ENCODE measurements at places on chromosomes 2 and 18. TPM values are rescaled to one million over a fixed set of nuclear protein-coding genes. Genes with fewer than 3 reads are reported as not detected.

RGPD3 gene
- total RNA-seq = 0.12 TPM

GRCh38 chr2:74072565-74072964 lies 75.1 kb downstream of the BOLA3 start:
- no peak for DNase-seq

- DNase-seq = peak; percentile 42
Measured at GRCh38 chr2:26652361-26653041, 11.3 kb upstream of the CIB4 start.

GRCh38 chr2:1004398-1004797 lies 53.7 kb downstream of the SNTG2 start:
- no peak for DNase-seq

DNA sequence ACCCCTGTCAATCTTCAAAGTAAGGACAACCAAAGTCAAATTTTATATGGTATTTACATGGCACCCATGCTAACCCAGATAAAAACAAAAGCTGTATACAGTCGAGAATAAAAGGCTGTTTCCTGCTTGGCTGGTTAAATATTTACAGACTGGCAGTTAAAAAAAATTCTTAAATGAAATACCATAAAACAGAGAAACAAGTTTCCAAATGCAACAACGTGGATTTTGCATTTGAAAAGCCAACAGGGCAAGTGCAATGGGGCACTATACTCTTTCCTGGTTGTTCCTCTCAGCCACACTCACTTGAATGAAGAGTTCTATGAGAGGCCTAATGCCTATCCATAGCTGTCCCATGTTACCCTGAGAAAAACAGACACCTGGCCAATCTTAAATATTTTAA lies 6.1 kb upstream of the NR4A2 start:
- DNase-seq = no peak

DNA sequence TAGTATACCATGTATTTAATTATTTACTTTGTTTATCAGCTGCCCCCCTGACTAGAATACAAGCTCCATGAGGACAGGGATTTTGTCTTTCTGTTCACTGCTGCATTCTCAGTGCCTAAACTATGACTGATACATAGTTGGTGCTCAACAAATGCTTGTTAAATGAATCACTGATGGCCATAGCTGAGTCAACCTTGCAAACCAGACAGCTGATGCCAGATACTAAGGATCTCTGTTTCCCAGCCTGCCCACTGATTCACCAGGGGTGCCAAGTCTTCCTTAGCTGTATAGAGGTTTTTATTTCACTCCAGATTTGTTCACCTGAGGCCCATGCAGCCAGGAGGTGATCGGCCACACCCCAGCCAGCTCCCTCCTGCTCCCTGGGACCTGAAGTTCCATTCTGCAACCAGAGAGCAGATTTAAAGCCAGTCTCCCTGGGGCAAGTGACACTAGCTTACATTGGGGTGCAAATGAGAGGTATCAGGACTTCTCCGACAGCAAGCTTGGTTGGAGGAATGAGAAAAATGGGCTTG lies 92.2 kb downstream of the C1QL2 start:
- no peak for DNase-seq

DNA sequence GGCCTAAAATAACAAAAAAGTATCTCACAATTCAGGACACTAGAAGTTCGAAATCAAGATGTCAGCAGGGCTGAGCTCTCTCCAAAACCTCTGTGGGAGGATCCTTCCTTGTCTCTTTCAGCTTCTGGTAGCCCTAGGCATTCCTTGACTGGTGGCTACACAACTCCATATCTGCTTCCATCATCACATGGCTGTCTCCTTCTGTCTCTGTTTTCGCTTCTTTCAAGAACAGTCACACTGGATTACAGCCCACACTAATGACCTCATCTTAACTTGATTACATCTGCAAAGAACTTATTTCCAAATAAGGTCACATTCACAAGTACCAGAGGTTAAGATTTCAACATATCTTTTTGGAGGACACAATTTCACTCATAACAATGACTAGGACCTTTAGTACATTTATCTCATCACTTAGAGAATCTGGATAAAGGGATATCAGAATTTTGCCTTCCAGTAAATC lies 275.2 kb downstream of the IRS1 start:
- no peak for DNase-seq

HOXD1 gene
- total RNA-seq = 4.1 TPM

DNA sequence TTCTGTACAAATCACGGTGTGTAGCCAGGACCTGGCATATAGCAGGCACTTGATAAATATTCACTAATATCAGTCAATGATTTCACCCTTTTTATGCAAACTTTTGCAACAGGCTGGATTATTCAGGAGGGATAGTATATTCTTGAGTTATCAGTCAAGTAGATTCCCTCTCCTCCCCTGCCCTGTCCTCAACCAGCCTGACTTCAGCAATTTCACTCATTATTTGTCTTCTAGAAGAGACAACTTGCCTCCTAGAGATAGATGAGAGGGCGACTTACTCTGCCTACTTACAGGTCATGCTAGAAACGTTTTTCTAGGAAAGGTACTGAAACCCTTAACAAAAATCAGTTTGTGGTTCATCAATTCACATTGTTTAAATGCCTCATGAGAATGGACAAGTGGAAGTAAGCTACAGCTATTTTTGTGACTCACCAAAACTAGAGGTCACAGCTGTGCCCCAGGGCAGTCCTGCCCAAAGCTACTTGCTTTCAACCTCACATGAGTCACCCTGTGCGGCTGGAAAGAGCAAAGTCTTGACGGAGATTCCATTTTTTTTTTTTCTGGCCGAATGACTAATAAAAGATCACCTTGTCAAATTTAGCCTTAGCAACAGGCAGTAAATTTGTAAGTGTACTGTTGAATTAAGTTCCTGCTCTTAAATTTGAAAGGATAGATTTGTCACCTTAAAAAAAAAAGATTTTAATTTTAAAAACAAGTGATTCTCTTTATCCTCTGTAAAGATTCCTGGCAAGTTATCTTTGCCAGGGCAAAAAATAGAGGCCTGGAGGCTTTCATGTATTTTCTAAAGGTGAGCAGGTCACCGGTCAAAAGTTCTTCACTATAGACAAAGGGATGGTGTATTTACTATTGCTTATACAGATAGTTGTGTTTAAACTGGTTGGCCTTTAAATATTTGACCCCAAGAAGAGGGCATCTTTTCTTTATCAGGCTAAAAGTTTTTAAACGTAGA lies 109.0 kb upstream of the SLC35G4 start:
- DNase-seq = no peak

SGPP2 gene
- total RNA-seq = 38.1 TPM

DNA sequence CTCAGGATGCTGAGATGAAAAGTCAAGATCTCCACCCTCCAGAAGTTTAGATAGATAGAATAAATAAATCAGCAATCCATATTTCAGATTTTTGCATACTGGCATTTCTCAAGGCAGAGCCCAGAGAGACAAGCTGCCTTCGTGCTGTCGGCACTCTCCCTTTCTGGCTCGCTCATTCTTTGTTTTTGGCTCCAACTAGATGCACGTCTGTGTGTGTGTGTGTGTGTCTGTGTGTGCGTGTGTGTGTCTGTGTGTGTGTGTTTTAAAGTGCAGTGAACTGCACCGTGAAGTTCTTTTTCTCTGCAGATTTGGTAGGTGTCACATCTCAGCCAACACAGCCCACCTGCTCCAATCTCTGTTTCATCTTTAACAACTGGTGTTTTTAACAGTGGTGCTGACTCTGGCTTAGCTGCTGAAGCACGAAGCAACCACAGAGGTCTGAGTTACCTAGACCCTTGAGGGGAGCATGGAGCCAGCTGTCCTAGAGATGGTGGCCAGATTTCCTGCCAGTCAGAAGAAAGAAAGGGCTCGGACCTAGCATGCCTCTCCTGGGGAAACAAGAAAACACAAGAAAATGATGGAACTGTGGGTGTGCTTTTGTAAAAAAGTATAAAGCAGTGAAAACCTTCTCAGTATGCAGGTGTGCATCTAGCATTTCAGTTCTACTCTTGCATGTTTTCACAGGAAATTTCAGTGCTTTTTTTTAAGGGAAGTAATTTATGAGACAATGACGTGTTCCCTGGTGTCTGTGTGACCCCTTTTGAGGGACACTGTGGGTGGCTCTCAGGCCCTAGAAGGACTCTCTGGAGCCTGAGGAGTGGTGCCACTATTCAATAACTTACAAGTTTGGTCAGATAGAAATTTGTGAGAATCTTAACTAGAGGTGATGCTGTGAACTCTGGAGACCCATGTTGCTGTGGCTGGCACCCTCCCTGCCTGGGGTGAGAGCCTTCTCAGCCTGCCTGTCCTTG lies 364.3 kb downstream of the RNF144A start:
- no peak for DNase-seq

RFX8 gene
- total RNA-seq = not detected

- DNase-seq = no peak
Measured at GRCh38 chr18:57547260-57547659, 39.2 kb downstream of the FECH start.

KRTCAP3 gene
- total RNA-seq = 22.5 TPM

DNA sequence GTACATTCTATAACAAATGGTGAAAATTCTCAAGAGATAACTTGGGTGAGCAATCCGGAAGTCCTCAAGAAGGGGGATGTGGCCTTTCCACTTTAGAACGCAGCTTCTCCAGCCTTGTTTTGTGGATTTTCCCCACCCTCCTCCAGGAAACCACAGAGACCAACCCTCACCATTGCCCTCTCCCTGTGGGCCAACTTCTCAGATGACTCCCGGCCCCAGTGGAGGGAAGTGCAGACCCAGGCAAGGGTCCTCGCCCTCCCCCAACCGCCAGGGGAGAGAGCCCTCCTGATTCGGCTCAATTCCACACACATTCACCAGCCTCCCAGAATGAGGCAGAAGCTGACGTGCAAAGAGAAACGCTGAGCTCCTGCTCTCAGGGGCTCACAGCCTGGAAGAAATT lies 277.2 kb downstream of the EIPR1 start:
- no peak for DNase-seq

DNA sequence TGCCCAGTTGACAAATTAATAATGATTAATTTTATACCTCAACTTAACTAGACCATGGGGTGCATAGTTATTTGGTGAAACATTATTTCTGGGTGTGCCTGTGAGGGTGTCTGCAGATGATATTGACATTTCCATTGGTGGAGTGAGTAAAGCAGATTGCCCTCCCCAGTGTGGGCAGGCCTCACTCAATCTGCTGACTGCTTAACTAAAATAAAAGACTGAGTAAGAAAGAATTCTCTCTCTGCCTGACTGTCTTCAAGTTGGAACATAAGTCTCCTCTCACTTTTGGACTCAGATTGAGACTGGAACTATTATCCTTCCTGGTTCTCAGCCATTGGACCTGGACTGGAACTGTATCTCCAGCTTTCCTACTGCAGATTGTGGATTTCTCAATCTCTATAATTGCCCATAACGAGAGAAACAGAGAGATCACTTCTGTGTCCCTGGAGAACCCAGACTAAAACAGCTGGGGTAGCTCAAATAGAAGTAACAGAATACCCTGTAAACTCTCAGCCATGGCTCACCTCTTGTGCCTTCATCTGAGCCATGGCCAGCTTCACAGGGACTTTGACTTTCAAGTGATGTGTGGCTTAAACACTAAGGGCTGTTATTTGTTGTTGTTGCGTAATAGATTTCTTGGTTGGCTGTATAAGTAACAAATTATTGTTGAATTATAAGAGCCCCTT lies 575.3 kb upstream of the RAB6C start:
- DNase-seq = no peak

AQP12B gene
- not detected for total RNA-seq

DNA sequence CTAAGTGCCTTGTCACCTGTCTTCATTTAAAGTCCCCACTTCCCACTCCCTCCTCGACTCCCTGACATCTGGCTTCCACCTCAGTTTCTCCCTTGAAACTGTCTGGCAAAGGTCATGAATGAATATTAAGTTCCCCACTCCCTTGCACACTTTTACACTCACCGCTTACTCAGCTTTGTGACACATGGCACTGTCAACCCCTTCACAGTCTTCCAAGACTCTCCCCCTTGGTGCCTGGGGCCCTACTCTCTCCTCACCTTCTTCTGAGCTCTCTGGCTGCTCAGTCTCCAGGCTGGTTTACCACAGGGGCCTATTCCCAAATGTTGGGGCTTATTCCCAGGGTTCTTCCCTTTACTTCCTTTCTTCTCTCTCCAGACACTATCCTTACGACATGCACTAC lies 17.9 kb upstream of the PTPN4 start:
- no peak for DNase-seq

DNA sequence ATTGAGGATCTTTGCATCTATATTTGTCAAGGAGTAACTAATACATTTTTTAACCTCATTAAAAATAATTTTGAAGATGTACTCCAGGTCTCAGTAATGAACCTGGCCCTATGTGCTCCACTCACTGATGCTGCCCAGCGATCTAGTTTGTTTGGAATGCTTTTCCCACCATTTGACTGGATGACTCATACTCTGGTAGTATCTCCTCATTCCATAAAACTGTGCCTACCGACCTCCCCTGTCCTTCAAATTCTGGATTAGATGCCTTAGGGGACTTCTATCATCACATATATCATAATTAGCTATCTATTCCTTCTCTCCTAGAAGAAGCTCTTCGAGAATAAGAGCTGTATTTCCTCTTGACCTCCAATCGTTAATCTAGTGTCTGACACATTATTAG lies 83.8 kb downstream of the FAM117B start:
- no peak for DNase-seq

B3GNT7 gene
- total RNA-seq = 53.5 TPM

GRCh38 chr2:28678944-28679343 lies 72.7 kb upstream of the PPP1CB start:
- no peak for DNase-seq

DNA sequence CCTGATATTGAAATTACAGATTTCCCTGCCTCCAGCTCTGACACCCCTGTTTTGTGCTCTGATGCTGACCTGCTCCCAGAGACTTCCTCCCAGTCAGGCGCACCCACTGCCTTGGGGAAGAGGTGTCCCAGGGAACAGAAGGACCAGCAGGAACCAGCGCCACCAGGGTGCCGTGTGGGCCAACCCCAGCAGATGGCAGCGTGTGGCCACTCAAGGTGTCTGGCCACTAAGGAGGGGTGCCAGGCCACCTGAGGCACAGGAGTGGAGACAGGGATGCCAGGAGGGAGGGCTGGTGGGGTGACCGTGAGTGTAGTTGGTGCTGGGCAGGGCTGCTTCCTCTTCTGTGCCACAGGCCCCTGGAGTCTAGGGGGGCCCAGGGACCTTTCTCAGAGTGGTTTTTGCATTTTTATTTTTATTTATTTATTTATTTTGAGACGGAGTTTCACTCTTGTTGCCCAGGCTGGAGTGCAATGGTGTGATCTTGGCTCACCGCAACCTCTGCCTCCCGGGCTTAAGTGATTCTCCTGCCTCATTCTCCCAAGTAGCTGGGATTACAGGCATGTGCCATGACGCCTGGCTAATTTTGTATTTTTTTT lies 56.0 kb downstream of the TEX44 start:
- peak; percentile 91 for DNase-seq

DNA sequence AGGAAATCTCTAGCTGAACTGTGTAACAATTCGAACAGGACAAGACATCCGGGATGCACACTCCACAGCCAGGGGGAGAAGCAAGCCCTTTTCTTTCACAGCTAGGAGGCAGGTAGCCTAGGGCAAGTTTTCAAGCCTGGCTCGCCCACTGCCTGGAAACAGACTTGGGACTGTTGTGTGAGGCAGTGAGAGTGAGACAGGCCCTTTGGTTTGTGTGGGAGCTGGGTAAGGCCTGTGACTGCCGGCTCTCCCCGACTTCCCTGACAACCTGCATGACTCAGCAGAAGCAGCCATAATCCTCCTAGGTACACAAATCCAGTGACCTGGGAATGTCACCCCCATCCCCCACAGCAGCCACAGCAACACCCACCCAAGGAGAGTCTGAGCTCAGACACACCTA lies 179.7 kb downstream of the WDPCP start:
- DNase-seq = no peak

RIT2 gene
- not detected for total RNA-seq

All from upper lobe of right lung (tissue), 1 donor.